ENCODE measurements at places on chromosomes 6 and 20. TPM values are rescaled to one million over a fixed set of nuclear protein-coding genes. Genes with fewer than 3 reads are reported as not detected.
A peak's percentile ranks its signal among the peaks of the same experiment; 100 is the strongest.

DNA sequence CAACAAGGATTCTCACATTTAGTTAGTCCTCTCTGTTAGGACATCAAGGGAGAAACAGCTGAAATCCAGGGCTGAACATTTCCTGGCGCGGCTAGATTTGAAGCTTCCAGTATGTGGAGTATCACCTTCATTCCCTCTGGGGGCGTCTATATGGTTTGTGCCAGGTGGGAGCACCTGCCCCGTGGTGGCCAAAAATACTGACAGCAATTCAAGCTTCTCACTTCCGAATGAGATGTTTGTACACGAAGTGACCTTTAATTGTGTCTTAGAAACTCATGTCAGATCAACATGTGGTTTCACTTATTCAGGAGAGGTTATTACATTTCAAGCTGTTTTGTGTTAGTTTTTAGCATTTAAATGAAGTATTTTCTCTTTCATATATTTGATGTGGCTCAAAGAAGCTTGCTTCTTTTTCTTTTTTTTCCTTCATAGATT, 67.3 kb upstream of the ZNF217 start:
- DNase-seq, result peak; percentile 47
- H3K27me3 ChIP-seq, result no peaks in the 10 kb centered on the region
- H3K36me3 ChIP-seq, result no peaks in the 10 kb centered on the region
- H3K4me1 ChIP-seq, result peaks cover 14% of the 10 kb centered on the region

GRCh38 chr6:107985701-107986100, 27.7 kb upstream of the SEC63 start:
- no peaks in the 10 kb centered on the region for H3K4me1 ChIP-seq
- H3K36me3 ChIP-seq, result no peaks in the 10 kb centered on the region
- no peak overlapping the region for H3K4me3 ChIP-seq

GRCh38 chr6:163349696-163350095, 64.8 kb upstream of the QKI start:
- no peaks in the 10 kb centered on the region for H3K27me3 ChIP-seq
- no peak overlapping the region for H3K27ac ChIP-seq
- no peaks in the 10 kb centered on the region for H3K4me1 ChIP-seq
- DNase-seq, result no peak
- no peaks in the 10 kb centered on the region for H3K36me3 ChIP-seq

DNA sequence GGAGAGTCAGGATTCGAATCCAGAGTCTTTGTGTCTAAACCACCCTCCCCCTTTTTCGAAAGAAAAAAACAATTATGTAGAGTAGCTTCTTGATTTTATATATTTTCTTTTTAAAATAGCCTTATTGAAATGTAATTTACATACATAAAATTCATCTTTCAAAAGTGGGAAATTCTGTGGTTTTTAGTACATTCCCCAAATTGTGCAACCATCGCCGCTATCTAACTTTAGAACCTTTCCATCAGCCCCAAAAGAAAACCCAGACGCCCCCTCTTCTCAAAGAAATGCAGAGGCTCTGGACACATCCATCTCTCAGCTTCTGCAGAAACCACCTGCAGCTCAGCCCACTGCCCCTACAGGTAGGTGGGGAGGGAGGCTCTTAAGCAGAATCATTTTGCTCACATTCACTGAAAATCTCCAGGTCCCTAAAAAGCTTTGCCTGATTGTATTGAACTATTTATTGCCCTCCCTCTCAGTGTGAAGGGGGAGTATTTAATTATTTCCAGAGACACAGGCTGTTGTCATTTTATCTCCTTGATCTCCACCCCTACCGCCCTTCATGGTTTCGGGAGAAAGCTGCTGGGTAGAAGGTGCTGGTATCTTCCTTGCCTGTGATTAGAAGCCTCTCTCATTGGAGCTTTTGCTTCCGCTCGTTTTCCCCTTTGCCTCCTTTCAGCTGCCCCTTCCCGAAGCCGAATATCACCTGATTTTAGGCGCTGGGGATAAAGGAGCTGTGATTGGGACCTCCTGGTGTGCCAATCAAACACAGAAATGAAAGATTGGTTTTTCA, 68.7 kb upstream of the KCNG1 start:
- no peak overlapping the region for H3K27ac ChIP-seq
- no peaks in the 10 kb centered on the region for H3K27me3 ChIP-seq
- H3K36me3 ChIP-seq, result no peaks in the 10 kb centered on the region
- DNase-seq, result no peak
- H3K4me1 ChIP-seq, result no peaks in the 10 kb centered on the region

- DNase-seq, result no peak
- H3K4me1 ChIP-seq, result no peaks in the 10 kb centered on the region
- H3K4me3 ChIP-seq, result no peak overlapping the region
- H3K27ac ChIP-seq, result no peak overlapping the region
Measured at GRCh38 chr6:115618256-115618655, 442.4 kb downstream of the FRK start.

- H3K4me1 ChIP-seq, result no peaks in the 10 kb centered on the region
- H3K27ac ChIP-seq, result no peak overlapping the region
- no peak for DNase-seq
- H3K36me3 ChIP-seq, result no peaks in the 10 kb centered on the region
Measured at GRCh38 chr6:70277470-70277869, 25.4 kb downstream of the COL9A1 start.

- peaks cover 17% of the 10 kb centered on the region for H3K36me3 ChIP-seq
- H3K4me1 ChIP-seq, result peaks cover 8% of the 10 kb centered on the region
- no peak for DNase-seq
Measured at GRCh38 chr6:133977983-133978895, 25.2 kb downstream of the TBPL1 start.

DNA sequence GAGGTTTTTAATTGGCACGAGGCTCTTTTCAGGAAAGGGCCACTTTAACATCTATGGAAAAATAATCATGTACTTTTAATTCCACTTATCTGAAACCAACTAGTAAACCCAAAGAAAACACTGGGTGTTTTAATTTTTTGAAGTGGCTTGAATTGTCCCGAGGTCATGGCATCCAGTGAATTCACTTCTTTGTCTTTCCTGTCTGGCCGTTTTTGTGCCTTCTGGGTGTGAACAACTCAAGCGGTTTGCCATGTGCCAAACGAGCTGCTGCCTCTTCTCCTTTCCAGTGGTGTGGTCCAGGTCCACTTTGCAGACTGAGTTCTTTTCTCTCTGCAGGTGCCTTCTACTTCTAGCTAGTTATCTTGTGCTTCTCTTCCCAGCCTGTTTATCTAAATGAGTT, 117.5 kb downstream of the PLCB4 start:
- no peak overlapping the region for H3K4me3 ChIP-seq
- no peaks in the 10 kb centered on the region for H3K36me3 ChIP-seq
- no peaks in the 10 kb centered on the region for H3K4me1 ChIP-seq
- H3K27me3 ChIP-seq, result no peaks in the 10 kb centered on the region
- no peak overlapping the region for H3K27ac ChIP-seq

GRCh38 chr6:63246581-63246980, 35.3 kb downstream of the FKBP1C start:
- H3K4me3 ChIP-seq, result no peak overlapping the region
- no peak for DNase-seq
- no peaks in the 10 kb centered on the region for H3K36me3 ChIP-seq
- H3K4me1 ChIP-seq, result no peaks in the 10 kb centered on the region
- no peak overlapping the region for H3K27ac ChIP-seq
- H3K27me3 ChIP-seq, result no peaks in the 10 kb centered on the region

DNA sequence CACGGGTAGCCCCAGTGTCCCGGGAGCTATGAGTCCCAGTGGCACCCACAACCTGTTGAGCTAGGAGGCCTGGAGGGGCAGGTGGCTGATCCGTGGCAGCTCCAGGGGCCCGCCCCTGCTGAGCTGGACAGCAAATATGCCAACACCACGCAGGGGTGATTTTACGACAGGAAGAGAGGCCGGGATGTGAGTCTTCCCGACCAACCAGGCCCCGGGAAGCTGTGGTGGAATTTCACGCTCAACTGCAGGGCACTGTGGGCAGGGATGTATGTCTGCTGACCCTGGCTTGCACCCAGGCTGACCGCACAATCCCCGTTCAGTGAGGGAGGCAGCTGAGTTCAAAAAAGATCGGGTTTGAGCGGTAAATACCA, 183.9 kb downstream of the ERMARD start:
- no peak for DNase-seq
- H3K27ac ChIP-seq, result no peak overlapping the region
- no peak overlapping the region for H3K4me3 ChIP-seq
- no peaks in the 10 kb centered on the region for H3K4me1 ChIP-seq

DNA sequence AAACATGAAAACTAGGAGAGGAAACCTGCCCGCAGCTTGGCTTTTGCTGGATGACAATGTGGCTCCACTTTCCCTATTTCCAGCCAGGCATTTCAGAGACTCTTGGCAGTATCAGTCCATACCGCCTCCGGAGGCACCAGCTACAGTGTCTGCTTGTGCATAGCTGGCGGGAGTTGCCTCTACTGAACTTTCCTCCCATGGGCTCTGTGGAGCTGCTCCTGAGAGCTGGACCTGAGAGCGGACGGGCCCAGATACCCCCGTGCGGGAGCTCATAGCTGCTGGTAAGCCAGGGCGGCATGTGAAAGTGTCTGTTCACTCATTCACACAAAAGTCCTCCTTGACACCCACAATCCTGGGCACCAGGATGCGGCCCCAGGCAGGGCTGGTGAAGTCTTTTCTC, 130.3 kb upstream of the PMEPA1 start:
- H3K36me3 ChIP-seq, result no peaks in the 10 kb centered on the region
- H3K4me3 ChIP-seq, result no peak overlapping the region
- DNase-seq, result no peak
- H3K27me3 ChIP-seq, result no peaks in the 10 kb centered on the region

The SLC17A1 gene
- total RNA-seq, result 0.71 TPM

The EYS gene
- 0.55 TPM for total RNA-seq

Data from natural killer cell (primary cell).